ENCODE measurements at places on chromosomes 13 and 19.

- DNase-seq, result no peak
Measured at GRCh38 chr19:32532233-32532632, 48.8 kb upstream of the PDCD5 start.

GRCh38 chr19:44748426-44749254 is at the start of gene BCL3:
BCL3 (plus strand) TSS chr19:44748708; CDS start chr19:44748791, 83 bp downstream.
- DNase-seq, result no peak

- no peak for DNase-seq
Measured at GRCh38 chr19:41597600-41598041, 21.7 kb downstream of the CEACAM21 start.

GRCh38 chr19:45455707-45456499 is 11.9 kb upstream of the FOSB start:
- no peak for DNase-seq

DNA sequence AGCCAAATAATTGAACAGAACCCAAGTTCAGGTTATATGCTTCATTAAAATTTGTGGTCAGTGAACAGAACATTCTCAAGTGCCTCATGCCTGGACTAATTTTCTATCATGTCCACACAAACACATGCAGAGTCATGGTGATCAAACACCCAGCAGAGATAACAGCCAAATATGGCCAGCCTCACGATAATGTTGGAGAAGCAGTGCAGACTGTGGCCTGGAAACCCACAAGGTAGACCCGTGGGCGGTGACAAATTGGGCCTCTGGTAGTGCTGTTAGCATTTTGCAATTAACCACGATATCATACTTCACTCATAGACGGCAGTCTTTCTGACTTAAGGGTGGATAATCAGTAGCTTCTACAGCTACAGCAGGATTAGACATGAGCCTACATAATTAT is 35.0 kb upstream of the VWA8 start:
- no peak for DNase-seq

DNA sequence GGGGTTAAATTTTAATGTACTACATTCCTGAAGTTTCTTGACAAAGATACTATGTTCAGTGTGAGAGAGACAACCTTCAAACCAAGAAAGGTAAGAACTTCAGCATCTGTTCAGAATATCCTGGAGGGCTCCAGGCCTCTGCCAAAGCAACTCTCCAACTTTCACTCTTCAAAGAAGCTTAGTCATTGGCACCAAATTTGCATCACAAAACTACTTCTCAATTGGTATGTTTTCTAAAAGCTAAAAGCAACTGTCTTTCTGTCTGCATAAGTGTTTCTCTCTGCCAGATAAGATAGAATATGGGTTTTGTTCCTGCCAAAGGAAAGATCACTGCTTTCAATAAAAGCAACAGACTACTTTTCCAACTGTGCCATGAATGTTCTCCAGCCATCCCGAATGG is 187.4 kb downstream of the SUCLA2 start:
- DNase-seq, result no peak

DNA sequence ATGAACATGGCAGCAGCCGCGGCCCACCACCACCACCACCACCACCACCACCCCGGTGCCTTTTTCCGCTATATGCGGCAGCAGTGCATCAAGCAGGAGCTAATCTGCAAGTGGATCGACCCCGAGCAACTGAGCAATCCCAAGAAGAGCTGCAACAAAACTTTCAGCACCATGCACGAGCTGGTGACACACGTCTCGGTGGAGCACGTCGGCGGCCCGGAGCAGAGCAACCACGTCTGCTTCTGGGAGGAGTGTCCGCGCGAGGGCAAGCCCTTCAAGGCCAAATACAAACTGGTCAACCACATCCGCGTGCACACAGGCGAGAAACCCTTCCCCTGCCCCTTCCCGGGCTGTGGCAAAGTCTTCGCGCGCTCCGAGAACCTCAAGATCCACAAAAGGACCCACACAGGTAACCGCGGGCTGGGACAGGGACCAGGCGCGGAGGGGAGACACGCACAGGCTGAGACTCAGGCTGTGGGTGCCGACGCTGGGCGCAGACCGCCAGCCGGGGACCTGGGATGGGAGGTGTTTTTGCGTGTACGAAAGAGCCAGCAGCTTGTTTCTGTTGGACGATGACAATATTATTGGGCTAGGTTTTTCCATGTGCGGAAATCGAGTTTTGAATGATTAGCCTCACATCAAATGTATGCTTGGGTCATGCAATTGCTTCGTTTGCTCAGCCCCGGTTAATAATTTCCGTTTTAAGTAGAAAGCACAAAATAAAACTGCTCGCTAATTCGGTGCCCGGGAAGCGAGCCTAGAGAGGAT is 1.3 kb downstream of the ZIC2 start:
- DNase-seq, result no peak

DNA sequence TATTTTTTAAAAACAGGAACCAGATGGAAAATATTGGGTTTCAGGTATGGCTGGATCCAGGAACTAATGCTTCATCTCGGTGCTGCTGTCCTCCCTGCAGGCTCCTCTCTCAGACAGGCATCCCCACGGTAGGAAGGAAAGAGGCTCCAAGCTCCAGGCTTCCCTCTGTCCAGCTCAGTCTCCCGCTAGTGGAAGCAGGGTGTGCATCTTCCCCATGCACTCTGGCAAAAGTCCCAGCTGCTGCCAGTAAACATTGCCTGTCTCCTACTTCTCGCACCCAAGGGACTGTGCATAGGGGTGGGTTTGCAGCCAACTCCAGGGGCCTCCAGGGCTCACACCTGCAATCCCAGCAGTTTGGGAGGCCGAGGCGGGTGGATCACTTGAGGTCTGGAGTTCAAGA is 29.2 kb downstream of the IL12RB1 start:
- DNase-seq, result no peak

DNA sequence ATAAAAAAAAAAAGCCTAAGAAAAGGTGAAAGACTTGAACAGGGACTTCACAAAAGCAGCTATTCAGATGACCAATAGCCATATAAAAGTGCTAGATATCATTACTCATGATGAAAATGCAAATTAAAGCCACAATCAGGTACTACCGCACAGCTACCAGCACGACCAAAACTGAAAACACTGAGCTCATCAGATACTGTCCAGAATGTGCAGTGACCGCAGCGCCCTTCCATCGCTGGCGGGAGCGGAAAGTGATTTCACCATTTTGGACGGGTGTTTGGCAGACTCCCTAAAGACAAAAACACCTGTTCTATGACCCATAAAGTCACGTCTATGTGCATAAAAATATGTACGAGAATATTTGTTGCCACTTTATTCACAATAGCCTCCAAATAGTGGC is 60.7 kb downstream of the SLC6A16 start:
- DNase-seq, result no peak

- DNase-seq, result no peak
Measured at GRCh38 chr13:20518660-20519100, 7.0 kb downstream of the CRYL1 start.

DNA sequence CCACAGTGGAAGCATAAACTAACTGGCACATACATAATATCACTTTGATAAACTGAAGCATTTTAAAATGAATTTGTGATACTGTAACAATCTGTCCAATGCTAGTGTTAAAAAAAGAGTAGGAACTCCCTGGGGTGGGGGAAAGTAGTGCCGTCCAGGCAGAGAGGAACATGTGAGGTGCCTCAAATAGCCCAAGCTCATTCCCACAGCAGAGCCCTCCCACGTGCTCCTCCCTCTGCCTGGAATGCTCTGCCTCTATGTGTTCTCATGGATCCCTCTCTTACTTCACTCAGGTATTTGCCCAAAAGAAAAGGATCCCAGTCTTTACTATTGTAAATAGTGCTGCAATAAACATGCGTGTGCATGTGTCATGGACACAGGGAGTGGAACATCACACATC is 188.1 kb downstream of the NHLRC3 start:
- DNase-seq, result no peak

DNA sequence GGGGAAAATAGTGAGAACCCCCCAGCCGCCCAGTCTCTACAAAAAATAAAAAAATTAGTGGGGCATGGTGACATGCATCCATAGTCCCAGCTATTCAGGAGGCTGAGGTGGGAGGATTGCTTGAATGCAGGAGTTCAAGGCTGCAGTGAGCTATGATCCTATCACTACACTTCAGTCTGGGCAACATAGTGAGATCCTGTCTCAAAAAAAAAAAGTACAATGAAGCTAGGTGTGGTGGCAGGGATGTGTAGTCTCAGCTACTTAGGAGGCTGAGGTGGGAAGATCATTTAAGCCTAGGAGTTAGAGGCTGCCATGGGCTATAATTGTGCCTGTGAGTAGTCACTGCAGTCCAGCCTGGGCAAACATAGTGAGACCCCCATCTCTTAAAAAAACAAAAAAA is 8.9 kb downstream of the PCCA start:
- no peak for DNase-seq

DNA sequence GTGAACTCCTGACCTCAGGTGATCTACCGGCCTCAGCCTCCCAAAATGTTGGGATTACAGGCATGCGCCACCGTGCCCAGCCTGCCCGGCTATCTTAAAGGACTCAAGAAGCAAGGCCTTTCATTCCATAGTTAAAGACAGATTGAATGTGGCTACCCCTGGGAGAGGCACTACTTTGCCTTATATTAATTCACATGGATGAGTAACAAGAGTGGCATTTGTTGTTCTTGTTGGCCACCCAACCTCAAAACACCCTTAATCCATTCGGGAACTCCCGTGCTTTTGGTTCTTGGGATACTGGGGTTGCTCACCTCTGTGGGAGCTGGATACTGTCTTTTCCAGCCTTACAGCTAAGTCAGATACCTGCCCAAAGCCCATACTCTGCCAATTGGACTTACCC is 34.4 kb upstream of the ABCC4 start:
- DNase-seq, result no peak

GRCh38 chr19:12745166-12745897 is 6.3 kb upstream of the BEST2 start:
- no peak for DNase-seq

All from cerebellar nuclear complex (tissue), 1 donor.